ENCODE measurements at places on chromosomes 5 and 9.
A peak's percentile ranks its signal among the peaks of the same experiment; 100 is the strongest.

DNA sequence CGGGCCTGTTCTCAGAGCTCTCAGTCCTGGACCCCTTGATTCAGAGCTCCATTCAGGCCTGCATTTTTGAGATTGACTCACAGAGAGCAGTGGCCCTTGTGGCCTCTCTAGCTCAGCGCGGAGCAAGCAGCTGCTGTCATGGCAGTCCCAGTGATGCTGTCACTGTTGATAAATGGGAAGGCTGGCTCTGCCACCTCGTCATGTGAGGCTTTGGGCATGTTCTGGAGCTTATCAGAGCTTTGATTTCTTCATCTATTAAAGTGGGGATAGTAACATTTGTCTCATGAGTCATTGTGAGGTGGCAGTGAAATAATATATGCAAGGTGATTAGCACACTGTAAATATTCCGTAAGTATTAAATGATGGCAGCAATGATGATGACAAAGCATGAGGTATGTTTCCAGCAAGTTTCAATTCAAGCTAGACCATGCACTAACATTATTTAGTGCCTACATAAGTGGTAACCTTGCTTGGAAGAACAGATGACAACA, 126.4 kb upstream of the CXCL14 start:
- no peak for DNase-seq

GRCh38 chr9:89743573-89744254, 138.9 kb downstream of the GADD45G start:
- DNase-seq, result no peak

DNA sequence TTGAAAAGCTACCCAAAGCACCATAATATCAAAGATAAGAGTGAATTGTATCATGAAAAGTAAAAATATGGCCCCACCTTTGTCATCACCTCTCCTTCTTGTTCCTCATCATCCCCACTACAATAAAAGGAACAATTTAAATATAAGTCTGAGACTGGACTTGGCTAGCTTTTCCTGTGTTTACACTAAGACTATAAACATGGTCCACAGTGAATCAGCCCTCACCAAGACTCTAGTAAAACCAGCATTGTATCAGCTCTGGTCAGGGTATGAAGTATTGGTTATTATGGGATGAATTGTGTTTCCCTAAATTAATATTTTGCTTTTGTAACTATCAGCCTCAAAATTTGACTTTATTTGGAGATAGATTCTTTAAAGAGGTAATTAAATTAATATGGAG, 105.4 kb downstream of the SLC25A46 start:
- DNase-seq, result no peak

GRCh38 chr9:112751056-112751795, 666 bp downstream of the SNX30 start:
- DNase-seq, result peak; percentile 39

DNA sequence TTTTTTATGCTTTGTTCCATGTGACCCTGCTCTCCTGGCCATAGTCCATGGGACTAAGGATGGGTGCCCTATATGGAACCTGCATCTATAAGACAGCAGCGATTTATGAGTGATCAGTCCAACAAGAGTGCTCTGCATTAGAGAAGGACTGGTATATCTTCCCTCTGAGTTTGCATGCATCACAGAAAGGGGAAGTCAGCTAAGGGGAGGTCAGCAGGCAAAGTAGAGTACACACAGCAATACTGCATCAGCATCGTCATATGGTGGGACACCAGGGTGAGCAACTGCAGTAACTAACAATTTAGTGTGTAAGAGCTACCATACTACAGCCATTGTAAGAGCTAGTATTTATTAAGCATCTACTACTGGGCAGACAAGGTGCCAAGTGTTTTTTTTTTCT, 311.3 kb downstream of the NDUFS4 start:
- DNase-seq, result no peak

- no peak for DNase-seq
Observed at GRCh38 chr5:55324815-55325418, 17.1 kb downstream of the MTREX start.

Measured in NCI-H1092 (cell line).